NCI-H446 (cell line): ENCODE measurements at places on chromosomes 3 and 15.

- DNase-seq: no peak
These were observed 355.1 kb upstream of the STAC start for GRCh38 chr3:36025232-36025631.

DNA sequence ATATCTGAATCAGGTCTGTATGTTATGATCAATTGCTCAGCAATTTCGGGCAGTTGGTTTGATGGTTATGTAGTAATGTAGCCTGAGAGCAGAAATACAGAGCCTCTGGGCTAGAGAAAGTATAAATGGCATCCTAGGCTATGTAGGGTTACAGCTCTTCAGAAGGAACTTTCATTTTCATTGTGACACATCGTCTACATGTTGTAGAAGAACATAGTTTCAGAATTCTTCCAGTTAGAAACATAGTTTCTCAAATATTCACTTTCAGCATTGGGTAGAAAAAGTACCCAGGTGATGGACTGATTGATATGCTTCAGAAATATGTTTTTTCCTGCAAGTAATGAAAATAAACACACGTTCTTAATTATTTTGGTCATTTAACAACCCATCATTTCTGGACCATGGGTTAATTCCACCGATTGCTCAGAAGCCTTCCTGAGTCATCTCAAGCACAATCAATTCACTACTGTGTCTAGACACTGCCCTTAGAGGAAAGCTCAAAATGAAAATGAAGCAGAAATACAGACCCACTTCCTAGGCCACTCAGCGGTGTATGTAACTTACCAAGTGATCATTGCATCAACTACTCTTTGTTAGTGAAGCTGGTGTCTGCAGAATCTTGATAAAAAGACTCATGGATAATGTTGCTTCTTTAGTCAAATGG lies 88.8 kb upstream of the TSEN2 start:
- no peak for DNase-seq

- DNase-seq: no peak
These were observed 4.7 kb downstream of the IP6K1 start for GRCh38 chr3:49781415-49782199.

DNA sequence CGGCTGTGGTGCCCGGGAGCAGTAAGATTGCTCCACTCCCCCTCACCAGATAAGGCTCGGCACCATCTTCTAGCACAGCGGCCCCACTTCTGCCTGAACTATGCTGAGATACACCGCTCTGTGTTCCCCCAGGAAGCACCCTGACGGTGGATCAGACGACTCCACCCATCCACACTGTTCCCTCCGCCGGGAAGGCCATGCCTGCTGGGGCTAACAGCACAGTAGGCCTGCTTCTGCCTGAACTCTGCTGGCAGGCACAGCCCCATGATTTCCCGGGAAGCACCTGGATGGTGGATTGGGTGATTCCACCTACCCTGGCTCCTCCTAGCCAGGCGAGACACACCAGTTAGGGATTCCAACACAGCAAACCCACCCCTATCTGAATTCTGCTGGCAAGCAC lies 36.3 kb upstream of the PPM1L start:
- no peak for DNase-seq

- no peak for DNase-seq
These were observed 10.3 kb upstream of the RHO start for GRCh38 chr3:129518038-129518561.

- no peak for DNase-seq
These were observed 63.3 kb downstream of the ABHD5 start for GRCh38 chr3:43753741-43754715.

DNA sequence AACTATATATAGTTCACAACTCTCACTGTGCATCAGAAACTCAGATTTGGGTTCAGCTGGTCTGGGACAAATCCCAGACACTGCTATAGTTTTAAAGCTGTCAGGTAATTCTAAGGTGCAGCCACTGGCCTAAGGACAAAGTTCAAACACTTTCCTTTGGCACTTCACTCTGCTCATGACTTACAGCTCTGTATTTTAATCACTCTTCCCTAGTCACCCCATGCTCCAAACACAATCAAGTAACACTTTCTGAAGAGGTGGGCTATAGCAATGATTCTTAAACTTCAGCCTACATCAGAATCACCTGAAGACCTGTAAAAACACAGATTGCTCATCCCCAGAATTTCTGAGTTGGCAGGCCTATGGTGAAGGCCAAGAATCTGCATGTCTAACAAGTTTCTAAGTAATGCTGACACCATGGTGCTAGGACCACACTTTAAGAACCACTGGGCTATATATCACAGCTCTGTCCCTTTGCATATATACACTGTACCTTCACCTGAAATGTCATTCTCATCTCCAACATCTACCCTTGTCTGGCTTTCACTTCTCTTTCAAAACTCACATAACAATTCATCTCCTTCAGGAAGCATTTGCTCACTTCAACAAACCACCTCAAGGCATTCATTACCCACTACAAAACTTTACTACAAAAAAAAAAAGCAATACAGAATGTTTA lies 21.4 kb downstream of the STAG1 start:
- no peak for DNase-seq

GRCh38 chr3:117059067-117059955 lies 349.7 kb downstream of the TUSC7 start:
- peak; percentile 51 for DNase-seq

DNA sequence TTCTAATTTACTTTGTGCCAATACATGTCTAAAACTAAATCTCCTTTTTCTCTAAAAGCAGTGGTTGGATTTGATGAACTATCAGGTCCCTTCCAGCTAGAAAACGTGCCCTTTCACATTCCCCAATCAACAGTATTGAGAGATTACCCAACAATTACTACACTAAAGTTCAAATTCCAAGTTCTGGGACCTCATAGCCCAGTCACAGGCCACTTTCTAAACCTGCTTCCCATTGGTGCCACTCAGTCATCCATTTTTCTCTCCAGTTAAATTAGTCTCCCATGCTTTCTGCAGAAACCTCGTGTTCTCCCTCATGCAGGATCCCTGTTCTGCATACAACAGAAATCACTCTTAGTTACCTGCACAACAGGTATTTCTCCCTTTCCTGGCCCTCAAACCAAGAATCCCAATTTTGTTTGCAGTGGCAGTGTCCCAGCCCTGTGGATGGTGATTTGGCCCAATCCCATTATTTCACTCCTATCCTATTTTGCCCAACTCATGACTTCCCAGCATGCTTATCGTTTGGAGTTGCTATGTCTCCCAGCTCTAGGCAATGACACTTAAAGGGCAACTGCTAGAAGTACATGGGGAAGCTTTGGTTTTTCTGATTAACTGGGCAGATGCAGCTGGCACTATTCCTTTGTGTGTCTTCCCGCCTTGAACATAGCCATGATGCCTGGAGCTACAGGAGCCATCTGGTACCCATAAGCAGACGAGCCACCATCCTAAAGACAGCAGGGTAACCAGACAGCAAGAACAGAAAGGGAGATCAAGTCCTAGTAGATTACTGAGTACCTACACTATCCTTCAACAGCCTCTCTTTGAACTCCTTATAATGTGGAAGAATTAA lies 224.2 kb downstream of the MINAR1 start:
- no peak for DNase-seq

DNA sequence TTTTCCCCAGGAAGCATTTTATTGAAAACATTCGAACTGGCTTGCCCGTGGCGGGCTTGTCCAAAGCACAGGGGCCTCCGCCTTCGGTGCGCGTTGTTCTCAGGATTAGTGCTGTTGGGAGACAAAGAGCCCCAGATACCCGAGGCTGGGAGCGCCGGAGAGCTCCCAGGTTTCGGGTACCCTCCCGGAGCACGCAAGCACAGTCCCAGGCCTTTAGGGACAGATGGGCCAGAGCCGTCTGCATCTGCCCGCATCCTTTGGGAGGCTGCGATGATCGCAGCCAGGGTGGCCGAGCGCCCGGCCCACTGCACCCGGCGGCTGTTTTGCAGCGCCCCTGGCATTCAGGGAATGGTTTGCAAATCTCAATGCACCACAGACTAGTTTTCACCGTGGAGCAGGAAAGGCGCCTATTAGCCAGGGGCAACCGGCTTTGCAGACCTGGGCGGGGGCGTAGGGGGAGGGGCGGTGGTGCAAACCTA lies 5.0 kb upstream of the FEZF2 start:
- no peak for DNase-seq

- DNase-seq: no peak
These were observed 93.4 kb downstream of the ABHD5 start for GRCh38 chr3:43783987-43784639.

DNA sequence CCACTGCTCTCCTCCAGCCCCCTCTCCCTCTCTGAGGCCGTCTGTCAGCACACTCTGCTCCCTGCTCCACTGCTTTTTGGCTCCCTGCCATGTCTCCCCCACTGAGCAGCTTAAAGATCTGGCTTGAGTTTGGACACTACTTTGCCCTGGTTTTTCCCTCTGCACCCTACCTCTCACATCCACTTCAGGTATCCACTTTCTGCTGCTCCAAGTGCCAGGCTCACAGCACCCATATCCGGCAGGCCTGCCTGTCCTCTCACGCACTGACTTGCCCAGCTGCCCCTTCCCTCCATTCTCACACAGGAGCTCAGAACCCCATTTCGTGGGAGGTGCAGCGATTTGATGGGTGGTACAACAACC lies 3.7 kb downstream of the DUOX1 start:
- no peak for DNase-seq

DNA sequence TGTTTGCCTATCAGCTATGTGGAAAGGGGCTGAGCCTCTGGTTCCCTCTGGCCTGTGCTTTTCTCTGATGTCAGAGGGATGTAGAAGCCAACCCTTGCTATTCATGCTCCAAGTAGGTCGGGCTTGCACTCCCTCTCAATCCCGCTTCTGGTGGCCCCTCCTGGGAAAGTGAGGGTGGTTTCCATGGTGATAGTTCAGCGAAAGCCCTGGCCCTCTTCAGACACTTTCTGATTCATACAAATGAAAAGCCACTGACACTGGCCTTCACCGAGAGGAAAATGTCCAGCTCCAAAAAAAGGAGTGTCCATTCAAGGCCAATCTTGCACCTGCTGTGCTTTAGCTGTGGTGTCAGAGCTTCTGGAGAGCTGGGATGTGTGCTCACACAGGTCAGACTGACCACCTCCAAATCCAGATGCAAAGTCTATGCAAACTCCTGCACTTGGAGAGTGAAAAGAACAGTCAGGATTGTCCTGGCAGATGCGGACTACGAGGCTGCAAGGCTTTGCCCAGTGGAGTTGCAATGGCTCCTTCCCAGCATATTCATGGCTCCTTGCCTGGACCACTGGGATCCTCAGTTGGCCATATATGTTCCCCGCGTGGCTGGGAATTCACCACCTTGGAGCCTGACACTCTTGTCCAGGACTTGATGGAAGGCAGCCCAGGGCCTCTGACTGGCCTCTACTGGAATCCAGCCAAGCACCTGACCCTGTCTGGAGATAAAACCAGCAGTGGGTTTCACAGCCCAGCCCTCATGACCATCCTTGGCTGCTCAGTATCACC lies 96.6 kb downstream of the CEMIP start:
- DNase-seq: peak; percentile 4

- DNase-seq: no peak
These were observed 13.5 kb downstream of the CDCP1 start for GRCh38 chr3:45132568-45133211.

GRCh38 chr15:62874959-62875625 lies 167.5 kb upstream of the TPM1 start:
- no peak for DNase-seq

DNA sequence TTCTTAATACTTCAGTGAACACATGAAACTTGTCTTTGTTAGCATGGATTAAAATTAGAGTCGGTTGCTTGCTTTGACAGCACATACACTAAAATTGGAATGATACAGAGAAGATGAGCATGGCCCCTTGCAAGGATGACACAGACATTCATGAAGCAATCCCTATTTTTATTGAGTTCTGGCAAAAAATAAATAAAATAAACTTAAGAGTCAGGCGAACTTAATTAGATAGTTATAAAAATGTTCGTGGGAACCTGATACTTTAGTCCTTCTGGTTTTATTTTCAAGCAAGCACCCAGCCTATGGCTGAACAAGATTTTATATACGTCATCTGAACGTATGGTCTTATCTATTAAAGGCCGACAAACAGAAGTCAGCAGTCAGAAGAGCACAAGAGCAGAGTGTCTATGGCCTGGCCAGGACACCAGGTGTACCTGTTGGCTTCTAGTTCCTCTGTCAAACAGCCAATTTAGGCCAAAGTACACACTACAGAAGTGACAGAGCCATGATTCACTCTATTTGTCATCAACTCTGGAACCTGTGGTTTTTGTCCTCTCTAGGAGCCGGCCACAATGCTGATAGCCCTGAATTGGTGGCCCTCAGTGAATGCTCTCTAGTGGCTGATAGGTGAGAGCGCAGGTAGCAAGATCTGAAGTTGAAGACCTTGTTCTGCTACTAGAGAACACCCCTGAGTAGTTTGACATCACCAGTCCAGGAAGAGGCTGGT lies 64.3 kb downstream of the LEO1 start:
- no peak for DNase-seq

DNA sequence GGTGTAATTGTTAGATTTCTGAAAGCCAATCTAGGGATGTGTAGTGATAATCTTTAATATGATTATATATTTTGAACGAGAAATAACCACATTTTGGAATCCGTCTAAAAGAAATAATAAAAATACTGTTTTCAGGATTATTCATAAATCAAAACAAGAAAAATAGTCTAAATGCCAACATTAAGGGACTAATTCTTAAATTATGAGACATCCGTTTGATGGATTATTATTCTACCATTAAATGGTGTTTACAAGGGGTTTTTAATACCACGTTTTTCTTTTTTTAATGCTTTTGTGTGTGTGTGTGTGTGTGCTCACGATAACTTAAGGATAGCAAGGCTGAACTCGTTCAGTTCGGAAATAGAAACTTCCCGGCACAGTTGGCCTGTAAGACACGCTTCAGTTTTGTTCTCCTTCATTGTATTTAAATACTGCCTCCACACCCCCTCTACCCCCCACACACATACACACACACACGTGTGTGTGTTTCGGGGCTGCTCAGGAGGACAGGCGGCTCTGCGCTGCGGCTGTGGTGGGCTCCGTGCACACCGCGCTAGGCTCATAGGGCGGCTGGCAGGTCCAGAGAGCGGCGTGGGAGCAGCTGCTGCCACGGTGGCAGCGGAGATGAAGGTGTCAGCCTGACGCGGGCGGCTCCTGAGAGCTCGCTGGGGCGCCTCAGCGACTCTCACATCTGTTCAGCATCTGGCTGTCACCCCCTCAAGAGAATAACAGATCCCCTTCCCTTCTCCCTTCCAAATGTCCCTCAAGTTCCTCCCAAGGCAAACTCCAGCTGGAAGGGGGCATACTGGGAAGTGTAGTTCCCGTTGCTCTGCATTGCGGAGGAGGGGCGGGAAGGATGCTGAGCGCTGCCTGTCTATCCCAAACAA lies 23.0 kb upstream of the ANP32A start:
- no peak for DNase-seq
